Calu3 (cell line): ENCODE measurements at places on chromosomes 2 and 18. TPM values are rescaled to one million over a fixed set of nuclear protein-coding genes. Genes with fewer than 3 reads are reported as not detected.
A peak's percentile ranks its signal among the peaks of the same experiment; 100 is the strongest.

GRCh38 chr2:155839991-155840390, 492.5 kb downstream of the NR4A2 start:
- H3K27me3 ChIP-seq = no peaks in the 10 kb centered on the region
- no peak for DNase-seq
- no peak overlapping the region for H3K4me3 ChIP-seq
- no peak overlapping the region for H3K27ac ChIP-seq
- no peaks in the 10 kb centered on the region for H3K4me1 ChIP-seq

DNA sequence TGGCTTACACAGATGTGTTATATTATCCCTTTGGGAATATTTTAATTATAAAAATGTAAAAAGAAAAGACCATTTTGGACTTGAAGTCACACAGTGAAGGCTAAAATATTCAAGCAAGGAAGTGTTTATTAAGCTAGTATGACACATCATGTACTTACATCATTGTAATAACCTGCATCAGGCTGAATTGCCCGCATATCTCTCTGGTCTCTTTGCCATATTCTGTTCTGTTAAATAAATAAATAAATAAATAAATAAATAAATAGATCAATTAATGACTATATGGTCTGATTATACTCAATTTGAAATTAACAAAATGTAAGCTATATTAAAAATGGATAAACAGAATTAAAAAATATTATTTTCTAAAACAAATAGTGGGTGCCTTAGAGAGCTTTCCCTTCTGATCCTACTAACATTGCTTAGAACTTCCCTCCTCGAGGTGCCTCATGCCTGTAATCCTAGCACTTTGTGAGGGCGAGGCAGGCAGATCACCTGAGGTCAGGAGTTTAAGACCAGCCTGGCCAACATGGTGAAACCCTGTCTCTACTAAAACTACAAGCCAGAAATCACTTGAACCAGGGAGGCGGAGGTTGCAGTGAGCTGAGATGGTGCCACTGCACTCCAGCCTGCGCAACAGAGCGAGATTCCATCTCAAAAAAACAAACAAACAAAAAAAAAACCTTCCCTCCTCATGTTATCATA, 42.0 kb downstream of the WDR33 start:
- H3K27ac ChIP-seq = peak overlapping the region; percentile 15
- no peak overlapping the region for H3K4me3 ChIP-seq
- peaks cover 29% of the 10 kb centered on the region for H3K36me3 ChIP-seq
- no peaks in the 10 kb centered on the region for H3K27me3 ChIP-seq
- peaks cover 15% of the 10 kb centered on the region for H3K4me1 ChIP-seq

- peak overlapping the region; percentile 18 for H3K27ac ChIP-seq
- peaks cover 13% of the 10 kb centered on the region for H3K4me1 ChIP-seq
- peak; percentile 69 for DNase-seq
- peaks cover 62% of the 10 kb centered on the region for H3K27me3 ChIP-seq
- peaks cover 9% of the 10 kb centered on the region for H3K36me3 ChIP-seq
- H3K4me3 ChIP-seq = no peak overlapping the region
Measured at GRCh38 chr2:235300368-235301201, 193.3 kb upstream of the AGAP1 start.

DNA sequence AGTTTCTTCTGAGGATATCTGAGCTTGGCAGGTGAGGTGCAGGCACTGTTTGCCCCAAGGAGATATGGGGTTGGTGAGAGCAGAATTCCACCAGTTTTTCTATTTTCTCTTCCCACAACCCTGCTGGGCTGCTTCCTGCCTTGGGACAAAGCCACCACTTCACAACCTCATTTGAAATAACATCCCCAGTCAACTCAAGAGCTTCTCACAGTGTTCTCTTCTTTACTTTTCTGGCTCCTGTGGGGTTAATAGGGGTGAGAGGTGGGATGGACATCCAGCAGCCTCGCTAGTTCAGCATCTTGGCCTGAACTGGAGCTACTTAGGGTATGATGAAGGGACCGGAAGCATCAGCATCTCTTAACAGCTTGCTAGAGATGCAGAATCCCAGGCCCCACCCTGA, 106.3 kb downstream of the SLC4A3 start:
- H3K27ac ChIP-seq = no peak overlapping the region
- no peak overlapping the region for H3K4me3 ChIP-seq
- H3K4me1 ChIP-seq = no peaks in the 10 kb centered on the region
- no peaks in the 10 kb centered on the region for H3K27me3 ChIP-seq

- DNase-seq = no peak
- H3K36me3 ChIP-seq = no peaks in the 10 kb centered on the region
- no peak overlapping the region for H3K4me3 ChIP-seq
- no peaks in the 10 kb centered on the region for H3K4me1 ChIP-seq
- no peak overlapping the region for H3K27ac ChIP-seq
Measured at GRCh38 chr18:25455646-25456045, 103.7 kb upstream of the ZNF521 start.

- H3K36me3 ChIP-seq = no peaks in the 10 kb centered on the region
- peaks cover 96% of the 10 kb centered on the region for H3K27me3 ChIP-seq
- H3K27ac ChIP-seq = no peak overlapping the region
- DNase-seq = no peak
Measured at GRCh38 chr18:47206945-47207637, 30.9 kb upstream of the IER3IP1 start.

- H3K27ac ChIP-seq = no peak overlapping the region
- H3K4me1 ChIP-seq = no peaks in the 10 kb centered on the region
- H3K36me3 ChIP-seq = no peaks in the 10 kb centered on the region
- H3K4me3 ChIP-seq = no peak overlapping the region
Measured at GRCh38 chr2:51628917-51629316, 597.0 kb upstream of the NRXN1 start.

DNA sequence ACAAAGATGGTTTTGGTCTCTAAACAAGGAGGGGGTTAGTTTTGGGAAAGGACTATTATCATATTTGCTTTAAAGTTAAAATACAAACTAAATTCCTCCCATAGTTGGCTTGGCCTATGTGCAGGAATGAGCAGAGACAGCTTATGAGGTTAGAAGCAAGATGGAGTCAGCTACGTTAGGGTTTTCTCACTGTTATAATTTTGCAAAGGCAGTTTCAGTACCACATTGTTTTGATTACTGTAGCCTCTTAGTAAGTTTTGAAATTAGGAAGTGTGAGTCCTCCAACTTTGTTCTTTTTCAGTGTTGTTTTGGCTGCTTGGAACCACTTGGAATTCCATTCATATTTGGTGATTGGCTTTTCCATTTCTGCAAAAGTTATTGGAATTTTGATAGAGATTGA, 23.4 kb downstream of the LCLAT1 start:
- H3K27ac ChIP-seq = no peak overlapping the region
- no peaks in the 10 kb centered on the region for H3K36me3 ChIP-seq
- no peak overlapping the region for H3K4me3 ChIP-seq
- no peaks in the 10 kb centered on the region for H3K27me3 ChIP-seq
- peaks cover 10% of the 10 kb centered on the region for H3K4me1 ChIP-seq

- H3K27me3 ChIP-seq = peaks cover 8% of the 10 kb centered on the region
- no peak for DNase-seq
- no peak overlapping the region for H3K4me3 ChIP-seq
- H3K4me1 ChIP-seq = no peaks in the 10 kb centered on the region
- H3K27ac ChIP-seq = no peak overlapping the region
Measured at GRCh38 chr2:236545814-236546480, 23.7 kb upstream of the ACKR3 start.

- H3K36me3 ChIP-seq = no peaks in the 10 kb centered on the region
- no peak overlapping the region for H3K27ac ChIP-seq
- no peak for DNase-seq
- H3K27me3 ChIP-seq = peaks cover 9% of the 10 kb centered on the region
- H3K4me1 ChIP-seq = peaks cover 29% of the 10 kb centered on the region
Measured at GRCh38 chr2:235406430-235406829, 87.4 kb upstream of the AGAP1 start.

GRCh38 chr2:162929571-162929970, 91.0 kb upstream of the KCNH7 start:
- no peak overlapping the region for H3K27ac ChIP-seq
- peaks cover 33% of the 10 kb centered on the region for H3K4me1 ChIP-seq
- no peaks in the 10 kb centered on the region for H3K36me3 ChIP-seq

DNA sequence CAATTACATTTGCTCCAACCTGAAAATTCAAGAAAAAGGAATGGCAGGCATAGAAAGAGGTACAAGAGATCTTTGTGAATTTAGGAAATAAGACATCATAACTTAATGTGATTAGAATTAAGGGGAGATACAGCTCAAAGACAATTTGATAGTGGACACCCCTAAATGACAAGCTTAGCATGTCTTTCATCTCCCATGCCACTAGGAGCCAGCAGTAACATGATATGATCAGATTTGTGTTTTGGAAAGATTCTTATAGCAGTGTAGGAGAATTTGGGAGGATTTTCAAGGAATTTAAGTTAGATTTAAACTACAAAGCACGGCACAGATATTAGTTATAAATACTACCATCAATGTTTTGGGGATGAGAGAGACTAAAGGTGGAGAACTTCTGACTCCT, 340.8 kb downstream of the RDH14 start:
- H3K4me1 ChIP-seq = no peaks in the 10 kb centered on the region
- no peak overlapping the region for H3K27ac ChIP-seq
- no peaks in the 10 kb centered on the region for H3K27me3 ChIP-seq
- no peaks in the 10 kb centered on the region for H3K36me3 ChIP-seq

- no peak overlapping the region for H3K4me3 ChIP-seq
- peaks cover 7% of the 10 kb centered on the region for H3K4me1 ChIP-seq
Measured at GRCh38 chr2:241818943-241819270, 9.9 kb downstream of the NEU4 start.

ZRANB3 gene
- total RNA-seq = 13.0 and 14.5 TPM in 2 replicates

MC2R gene
- not detected in 2 replicates for total RNA-seq

COL6A3 gene
- 0.07 TPM in 1 of 2 replicates, not detected in the other for total RNA-seq

ADCY3 gene
- total RNA-seq = 57.6 and 63.7 TPM in 2 replicates

HS6ST1 gene
- total RNA-seq = 27.6 and 34.6 TPM in 2 replicates

SMYD1 gene
- not detected in 2 replicates for total RNA-seq

LOXHD1 gene
- not detected in 2 replicates for total RNA-seq

POTEC gene
- not detected in 2 replicates for total RNA-seq

TMEM178A gene
- 0.50 and 2.1 TPM in 2 replicates for total RNA-seq
